ENCODE measurements at places on chromosomes 5 and 9. TPM values are rescaled to one million over a fixed set of nuclear protein-coding genes. Genes with fewer than 3 reads are reported as not detected.

DNA sequence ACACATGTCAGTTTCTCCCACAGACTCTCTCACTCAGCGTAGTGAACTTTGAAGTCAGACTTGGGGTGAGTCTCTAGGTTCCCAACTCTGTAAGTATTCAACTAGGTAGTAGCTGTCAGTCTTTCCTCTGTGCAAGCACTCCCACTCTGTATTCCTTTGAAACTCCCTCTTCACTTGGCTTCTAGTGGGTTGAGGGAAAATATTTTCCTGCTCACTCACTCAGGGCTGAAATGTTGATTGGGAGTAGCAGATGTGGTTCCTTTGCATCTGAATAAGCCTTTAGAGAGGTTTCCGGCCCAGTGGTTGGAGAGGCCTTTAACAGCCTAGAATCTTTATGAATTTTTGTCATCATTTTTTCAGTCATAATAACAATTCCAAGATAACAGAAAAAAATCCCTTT is 18.1 kb upstream of the ARRDC3 start:
- no peak overlapping the region for H3K4me3 ChIP-seq
- H3K4me1 ChIP-seq: peaks cover 18% of the 10 kb centered on the region
- no peaks in the 10 kb centered on the region for H3K36me3 ChIP-seq
- H3K27me3 ChIP-seq: no peaks in the 10 kb centered on the region
- no peak overlapping the region for H3K27ac ChIP-seq

DNA sequence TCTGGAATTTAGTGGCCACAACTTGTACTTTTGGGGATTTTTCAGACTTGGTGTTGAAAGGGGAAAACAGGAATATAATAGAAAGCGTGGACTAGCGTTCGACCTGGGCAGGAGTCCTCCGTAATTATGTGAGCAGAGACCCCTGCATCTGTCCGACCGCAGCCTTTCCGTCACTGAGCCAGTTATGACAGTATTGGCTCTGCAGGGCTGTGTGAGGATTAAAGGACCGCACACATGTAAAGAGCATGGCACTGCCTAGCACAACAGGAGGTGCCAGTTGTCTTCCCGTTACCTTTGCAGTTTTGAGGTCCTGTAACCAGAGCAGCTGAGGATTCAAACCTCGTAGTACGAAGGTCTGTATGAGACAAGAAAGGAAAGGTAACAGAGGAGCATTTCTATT is 1.2 kb downstream of the B4GALT7 start:
- no peaks in the 10 kb centered on the region for H3K4me1 ChIP-seq
- peak overlapping the region; percentile 56 for H3K4me3 ChIP-seq
- H3K36me3 ChIP-seq: no peaks in the 10 kb centered on the region
- H3K27me3 ChIP-seq: peaks cover 22% of the 10 kb centered on the region
- H3K27ac ChIP-seq: no peak overlapping the region
- no peak for DNase-seq

- H3K4me3 ChIP-seq: no peak overlapping the region
- no peaks in the 10 kb centered on the region for H3K36me3 ChIP-seq
- H3K27ac ChIP-seq: no peak overlapping the region
- H3K4me1 ChIP-seq: no peaks in the 10 kb centered on the region
- H3K27me3 ChIP-seq: no peaks in the 10 kb centered on the region
These were observed 29.1 kb downstream of the F2RL2 start for GRCh38 chr5:76594107-76594506.

- H3K27me3 ChIP-seq: no peaks in the 10 kb centered on the region
- H3K36me3 ChIP-seq: no peaks in the 10 kb centered on the region
- H3K27ac ChIP-seq: no peak overlapping the region
- peaks cover 18% of the 10 kb centered on the region for H3K4me1 ChIP-seq
These were observed 83.7 kb downstream of the PCSK5 start for GRCh38 chr9:75974016-75974766.

DNA sequence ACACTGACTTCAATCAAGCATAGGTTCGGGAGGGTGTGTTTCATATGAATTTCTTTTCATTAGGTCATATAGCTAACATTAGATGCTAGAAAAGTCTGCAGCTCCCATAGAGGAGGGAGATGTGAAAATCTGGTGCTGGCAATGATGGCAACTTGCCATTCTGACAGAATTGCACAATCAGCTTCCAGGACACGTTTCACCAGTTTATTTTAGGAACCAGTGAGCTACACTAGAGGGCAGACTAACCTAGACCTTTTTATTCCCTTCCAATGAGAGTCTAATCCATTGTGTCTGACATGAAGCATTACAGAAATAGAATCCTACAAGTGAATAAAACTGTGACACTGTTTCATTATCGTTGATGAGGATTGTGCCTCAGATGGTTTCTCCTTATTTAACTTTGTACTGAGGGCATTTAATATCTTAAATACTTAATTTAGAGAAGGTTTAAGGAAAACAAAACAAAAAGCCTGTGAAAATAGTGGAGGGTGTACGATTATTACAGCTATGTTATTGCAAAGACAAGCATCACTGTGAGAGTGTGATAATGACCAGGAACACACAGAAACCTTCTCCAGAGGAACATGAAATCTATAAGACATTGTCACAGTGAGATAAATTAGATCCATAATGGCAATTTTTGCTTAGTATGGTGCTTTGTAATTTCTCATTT is 363.3 kb upstream of the RPS23 start:
- no peaks in the 10 kb centered on the region for H3K27me3 ChIP-seq
- no peak overlapping the region for H3K27ac ChIP-seq
- peak; percentile 67 for DNase-seq
- no peaks in the 10 kb centered on the region for H3K36me3 ChIP-seq

- no peak overlapping the region for H3K27ac ChIP-seq
- peak; percentile 35 for DNase-seq
- H3K27me3 ChIP-seq: no peaks in the 10 kb centered on the region
- H3K4me1 ChIP-seq: peaks cover 7% of the 10 kb centered on the region
- H3K4me3 ChIP-seq: no peak overlapping the region
These were observed 41.7 kb downstream of the ACTL7B start for GRCh38 chr9:108813951-108814601.

GRCh38 chr9:9621355-9621940 is 991.4 kb downstream of the PTPRD start:
- H3K27ac ChIP-seq: no peak overlapping the region
- H3K4me1 ChIP-seq: no peaks in the 10 kb centered on the region
- H3K36me3 ChIP-seq: no peaks in the 10 kb centered on the region
- DNase-seq: no peak

Gene ST8SIA4
- 0.71 TPM for total RNA-seq

GRCh38 chr5:126062398-126063221 is 360.6 kb upstream of the GRAMD2B start:
- no peak overlapping the region for H3K27ac ChIP-seq
- no peaks in the 10 kb centered on the region for H3K36me3 ChIP-seq
- DNase-seq: no peak
- H3K4me3 ChIP-seq: no peak overlapping the region
- H3K4me1 ChIP-seq: no peaks in the 10 kb centered on the region

Gene SNCB
- total RNA-seq: 1.1 TPM

Gene ATG12
- total RNA-seq: 50.4 TPM

Gene TAL2
- total RNA-seq: 2.5 TPM

Gene TRIM32
- total RNA-seq: 18.5 TPM

- no peaks in the 10 kb centered on the region for H3K27me3 ChIP-seq
- H3K36me3 ChIP-seq: peaks cover under 1% of the 10 kb centered on the region
- no peak overlapping the region for H3K4me3 ChIP-seq
These were observed 31.3 kb downstream of the IPPK start for GRCh38 chr9:92638621-92639101.

DNA sequence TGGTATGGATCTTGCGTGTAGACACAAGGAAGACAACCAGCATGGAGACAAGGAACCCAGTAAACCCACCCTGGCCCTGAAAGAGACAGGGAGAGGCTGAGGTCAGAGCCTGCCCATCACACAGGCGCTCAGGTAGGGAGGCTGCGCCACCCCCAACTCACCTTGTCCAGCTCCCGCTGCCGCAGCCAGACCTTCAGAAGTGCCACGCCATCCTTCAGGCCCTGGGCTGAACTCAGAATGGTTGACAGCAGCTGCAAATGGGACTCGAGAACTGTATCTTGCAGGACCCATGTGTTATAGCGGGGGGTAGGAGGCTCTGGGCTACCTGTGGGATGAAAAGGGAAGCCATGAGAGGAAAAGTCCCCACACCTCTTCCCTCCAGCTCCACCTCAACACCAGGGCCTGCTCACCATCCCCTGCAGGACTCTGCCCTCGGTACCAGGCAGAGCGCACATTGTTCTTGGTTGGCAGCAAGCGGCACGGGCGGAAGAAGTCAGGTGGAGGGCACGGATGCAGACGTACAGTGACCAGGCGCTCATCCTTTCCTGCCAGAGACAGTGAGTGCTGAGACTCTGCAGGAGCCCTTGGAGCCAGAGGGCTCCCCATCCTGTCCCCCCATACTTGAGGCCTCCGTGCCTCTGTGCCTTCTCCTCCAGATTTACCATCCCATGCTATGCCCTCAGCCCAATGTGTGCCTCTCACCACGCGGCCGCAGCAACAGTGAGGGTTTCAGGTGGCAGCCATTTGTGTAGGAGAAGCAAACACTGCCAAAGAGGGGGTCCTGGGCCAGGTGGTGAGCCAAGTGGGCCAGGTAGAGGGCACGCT is 4.7 kb downstream of the NOL6 start:
- no peak overlapping the region for H3K27ac ChIP-seq
- no peak for DNase-seq
- no peak overlapping the region for H3K4me3 ChIP-seq
- no peaks in the 10 kb centered on the region for H3K4me1 ChIP-seq

- H3K4me1 ChIP-seq: peaks cover 16% of the 10 kb centered on the region
- peak; percentile 49 for DNase-seq
- H3K27me3 ChIP-seq: peaks cover 9% of the 10 kb centered on the region
- no peaks in the 10 kb centered on the region for H3K36me3 ChIP-seq
- no peak overlapping the region for H3K4me3 ChIP-seq
These were observed 49.2 kb downstream of the TIMD4 start for GRCh38 chr5:156913719-156914370.

- no peak overlapping the region for H3K4me3 ChIP-seq
- H3K27me3 ChIP-seq: no peaks in the 10 kb centered on the region
- H3K4me1 ChIP-seq: peaks cover 10% of the 10 kb centered on the region
- DNase-seq: no peak
- no peak overlapping the region for H3K27ac ChIP-seq
These were observed 523.5 kb upstream of the KLF4 start for GRCh38 chr9:108012886-108013665.

GRCh38 chr9:73162987-73163768 is 11.5 kb downstream of the ANXA1 start:
- no peaks in the 10 kb centered on the region for H3K27me3 ChIP-seq
- DNase-seq: peak; percentile 11
- no peak overlapping the region for H3K27ac ChIP-seq
- peaks cover 8% of the 10 kb centered on the region for H3K4me1 ChIP-seq

GRCh38 chr9:4349816-4350418 is 50.0 kb upstream of the GLIS3 start:
- peak; percentile 23 for DNase-seq
- peaks cover 4% of the 10 kb centered on the region for H3K4me1 ChIP-seq
- no peak overlapping the region for H3K27ac ChIP-seq
- H3K27me3 ChIP-seq: no peaks in the 10 kb centered on the region
- H3K36me3 ChIP-seq: no peaks in the 10 kb centered on the region
- no peak overlapping the region for H3K4me3 ChIP-seq

GRCh38 chr9:131296460-131296859 is 6.9 kb downstream of the PLPP7 start:
- no peak for DNase-seq
- H3K27me3 ChIP-seq: no peaks in the 10 kb centered on the region
- H3K4me1 ChIP-seq: no peaks in the 10 kb centered on the region
- H3K27ac ChIP-seq: no peak overlapping the region
- no peaks in the 10 kb centered on the region for H3K36me3 ChIP-seq
- H3K4me3 ChIP-seq: no peak overlapping the region

DNA sequence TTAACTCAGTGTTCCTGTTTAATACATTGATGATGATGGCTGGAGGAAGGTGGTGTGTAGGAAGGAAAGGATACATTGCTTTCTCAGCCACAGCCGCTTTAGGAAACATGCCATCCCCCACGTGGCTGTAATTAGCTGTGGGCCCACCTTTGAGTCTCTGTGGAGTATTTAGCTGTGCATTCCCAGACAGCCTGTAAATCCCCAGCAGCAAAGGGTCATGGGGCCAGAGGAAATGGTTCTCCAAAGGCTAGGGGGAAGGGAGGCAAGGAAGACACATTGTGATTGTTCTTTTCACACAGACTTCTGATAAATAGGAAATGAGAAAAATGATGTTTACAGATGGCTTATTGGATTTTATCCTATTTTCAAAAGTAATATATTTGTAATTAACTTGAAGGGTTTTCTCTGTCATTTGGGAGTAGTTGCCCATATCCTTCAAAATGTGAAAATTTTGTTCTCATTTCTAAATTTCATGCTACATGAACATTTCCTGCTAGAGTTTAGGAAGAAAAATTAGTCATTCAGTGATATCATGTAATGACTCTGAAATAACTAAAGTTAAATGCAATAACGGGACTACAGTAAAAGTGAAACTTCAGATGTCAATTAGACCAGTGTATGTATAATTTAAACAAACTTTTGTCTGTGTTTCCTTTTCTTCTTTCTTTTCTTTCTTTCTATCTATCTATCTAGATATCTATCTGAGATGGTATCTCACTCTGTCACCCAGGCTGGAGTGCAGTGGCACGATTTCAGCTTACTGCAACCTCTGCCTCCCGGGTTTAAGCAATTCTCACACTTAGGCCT is 24.3 kb upstream of the F2R start:
- peak; percentile 22 for DNase-seq
- H3K4me3 ChIP-seq: no peak overlapping the region
- H3K27ac ChIP-seq: no peak overlapping the region

DNA sequence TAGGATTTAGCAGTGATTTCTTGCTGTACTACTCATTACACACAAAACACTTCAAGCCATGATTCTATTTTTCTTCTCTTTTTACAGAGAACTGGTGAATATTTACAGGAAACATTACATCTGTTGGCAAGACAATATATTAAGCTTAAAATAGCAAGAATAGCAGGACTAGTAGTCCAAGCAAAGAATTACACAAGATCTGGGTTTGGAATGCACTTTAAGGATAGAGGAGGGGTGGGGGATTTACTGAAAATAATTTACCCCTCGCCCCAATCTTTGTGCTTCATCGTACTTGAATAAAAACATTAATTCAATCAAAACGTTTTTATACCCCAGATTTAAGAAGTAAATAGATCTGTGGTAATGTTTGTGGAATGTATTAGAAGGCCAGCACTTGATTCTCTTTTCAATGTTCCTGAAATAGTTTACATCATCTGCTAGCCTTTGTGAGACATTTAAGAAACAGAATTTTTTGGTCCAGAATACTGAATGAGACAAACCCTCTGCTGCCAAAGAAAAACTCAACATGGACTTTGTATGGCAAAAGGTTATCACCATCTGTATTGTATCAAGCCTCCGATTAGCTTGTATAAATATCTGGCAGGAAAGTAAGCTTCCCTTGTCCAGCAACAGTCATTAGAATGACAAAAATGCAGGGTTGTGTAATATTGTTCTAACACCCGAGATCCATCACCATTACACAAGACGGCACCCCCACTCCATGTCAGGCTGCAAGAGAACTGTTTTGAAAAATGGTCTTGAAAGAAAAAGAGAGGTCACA is 23.8 kb downstream of the SVEP1 start:
- no peaks in the 10 kb centered on the region for H3K27me3 ChIP-seq
- H3K27ac ChIP-seq: no peak overlapping the region
- DNase-seq: no peak
- H3K4me1 ChIP-seq: no peaks in the 10 kb centered on the region
- H3K4me3 ChIP-seq: no peak overlapping the region
